ENCODE measurements at places on chromosomes 16 and 17.

DNA sequence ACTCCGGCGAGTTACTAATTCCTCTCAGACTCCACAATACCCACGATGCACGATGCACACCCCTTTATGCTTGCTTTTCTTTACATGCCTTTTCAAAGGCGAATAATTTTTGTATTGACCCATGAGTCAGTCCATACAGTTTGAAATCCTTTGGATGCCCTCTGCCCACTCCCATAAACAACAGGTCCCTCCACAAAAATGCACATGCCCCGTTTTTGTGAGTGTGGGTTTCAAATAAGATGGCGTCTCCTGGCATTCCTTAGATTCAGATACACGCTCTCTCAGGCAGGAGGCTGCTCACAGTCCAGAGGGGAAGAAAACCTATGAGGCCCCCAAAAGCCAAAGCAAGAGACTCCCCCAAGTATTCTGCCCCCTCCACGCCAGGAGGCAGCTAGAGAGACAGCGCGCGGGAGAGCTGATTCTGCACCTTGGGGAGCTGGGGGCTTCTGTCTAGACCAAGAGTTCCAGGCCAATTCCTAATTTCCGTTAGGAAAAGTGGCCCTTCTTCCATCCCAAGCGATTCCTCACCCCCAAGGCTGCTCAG is 19.6 kb upstream of the HOXB9 start:
- no peak for DNase-seq

GRCh38 chr16:63361032-63361624 is 1324.9 kb upstream of the CDH8 start:
- DNase-seq = no peak

GRCh38 chr17:74304184-74304583 is 21.8 kb upstream of the KIF19 start:
- DNase-seq = no peak

DNA sequence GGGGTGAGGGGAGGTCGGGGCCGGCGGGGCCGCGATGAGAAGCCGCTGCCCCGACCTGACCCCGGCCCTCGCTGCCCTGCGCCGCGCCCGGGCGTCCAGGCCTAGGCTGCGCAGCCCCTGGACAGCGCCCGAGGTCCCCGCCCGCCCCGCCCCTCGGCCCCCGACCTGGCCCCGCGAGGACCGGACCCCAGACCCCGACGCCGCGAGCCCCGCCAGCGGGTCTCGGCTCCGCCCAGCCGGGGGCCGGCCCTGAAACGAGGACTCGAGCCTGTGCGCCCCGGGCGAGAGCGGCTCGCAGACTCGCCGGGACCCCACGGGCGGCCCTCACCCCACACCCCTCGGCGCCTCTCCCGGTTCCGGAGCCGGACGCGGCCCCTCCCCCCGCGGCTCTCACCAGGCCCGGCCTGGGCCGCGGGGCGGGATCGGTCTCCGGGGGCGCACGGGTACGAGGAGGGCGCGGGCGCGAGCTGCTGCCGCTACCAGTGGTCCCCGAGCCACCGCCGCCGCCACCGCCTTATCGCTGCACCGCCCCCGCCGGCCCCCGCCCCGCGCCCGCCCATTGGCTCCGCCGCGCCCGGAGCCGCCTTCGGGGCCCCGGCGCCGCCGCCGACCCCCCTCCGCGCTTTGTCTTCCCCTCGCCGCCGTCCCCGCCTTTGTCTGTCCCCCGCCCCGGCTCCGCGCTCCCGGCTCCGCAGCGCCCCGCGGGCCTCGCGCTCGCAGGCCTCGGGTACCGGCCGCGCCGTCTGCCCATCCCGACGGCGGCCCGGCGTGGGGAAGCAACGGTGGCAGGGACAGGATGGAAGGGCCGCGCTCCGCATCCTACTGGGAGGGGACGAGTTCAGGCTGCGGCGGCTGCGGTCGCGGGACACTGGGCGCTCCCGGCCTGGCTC is at the start of gene LIMD2:
Gene LIMD2 (minus strand): TSS at position 488 of the 890 bp plus-strand sequence. CDS start 827 bp downstream, outside the sequence.
- DNase-seq = peak; percentile 77

- DNase-seq = no peak
Measured at GRCh38 chr17:77420804-77421629, 280.2 kb downstream of the SEC14L1 start.

- DNase-seq = no peak
Measured at GRCh38 chr16:69397821-69398521, 12.2 kb upstream of the TERF2 start.

DNA sequence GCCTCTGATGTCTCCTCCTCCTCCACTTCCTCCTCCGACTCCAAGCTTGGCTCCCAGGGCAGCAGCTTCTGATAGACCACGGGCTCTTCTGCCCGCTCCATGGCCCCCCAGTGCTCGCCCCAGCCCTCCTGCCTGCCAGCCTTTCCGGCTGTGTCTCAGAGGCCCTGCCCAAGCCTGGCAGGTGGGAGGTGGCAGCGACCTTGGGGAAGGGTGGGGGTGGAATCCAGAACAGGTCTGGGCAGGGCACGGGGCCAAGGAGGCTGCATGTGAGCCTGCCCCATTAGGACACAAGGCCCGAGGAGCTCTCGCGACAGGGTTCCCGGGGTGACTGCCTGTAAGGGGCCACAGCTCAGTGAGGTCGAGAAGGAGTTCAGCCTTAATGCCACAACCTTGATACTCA is at the start of gene GGT6:
Gene GGT6 (minus strand): TSS at position 157 of the 400 bp plus-strand sequence. CDS start 56 bp downstream, at position 101.
- no peak for DNase-seq

GRCh38 chr16:23185656-23186055 is 3.1 kb downstream of the SCNN1G start:
- no peak for DNase-seq

GRCh38 chr17:77857306-77857555 is 101.3 kb upstream of the TNRC6C start:
- no peak for DNase-seq

- no peak for DNase-seq
Measured at GRCh38 chr17:31588034-31588433, 196.6 kb downstream of the RAB11FIP4 start.

DNA sequence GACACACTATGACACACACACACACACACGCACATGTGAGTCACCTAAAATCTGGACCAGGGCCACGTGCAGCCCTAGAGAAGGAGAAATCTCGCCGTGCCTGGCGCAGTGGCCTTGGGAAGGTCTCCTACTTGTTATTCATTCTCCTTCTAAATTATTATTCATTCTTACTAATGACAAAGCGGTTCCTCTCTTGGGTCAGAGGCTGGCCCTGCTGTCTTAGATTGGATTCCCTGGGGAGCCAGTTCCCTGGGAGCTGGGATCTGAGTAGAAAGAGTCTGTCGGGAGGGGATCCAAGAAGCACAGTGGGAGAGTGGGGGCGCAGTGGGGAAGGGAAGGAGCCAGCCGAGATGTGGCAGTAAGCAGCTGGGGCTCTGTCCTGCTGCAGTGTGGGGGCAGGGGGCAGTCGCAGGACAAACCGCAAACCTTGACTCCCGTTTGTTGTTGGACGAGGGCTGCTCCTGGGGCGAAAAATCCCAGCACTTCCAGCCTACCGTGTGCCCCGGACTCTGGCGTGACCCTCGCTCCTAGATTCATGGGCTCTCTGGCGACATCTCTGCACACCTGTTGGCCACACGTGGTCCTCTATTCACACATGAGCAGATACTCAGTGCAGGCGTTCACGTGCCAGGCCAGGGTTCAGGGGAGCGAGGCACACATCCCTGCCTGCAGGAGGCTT is 18.7 kb upstream of the JPH3 start:
- no peak for DNase-seq

DNA sequence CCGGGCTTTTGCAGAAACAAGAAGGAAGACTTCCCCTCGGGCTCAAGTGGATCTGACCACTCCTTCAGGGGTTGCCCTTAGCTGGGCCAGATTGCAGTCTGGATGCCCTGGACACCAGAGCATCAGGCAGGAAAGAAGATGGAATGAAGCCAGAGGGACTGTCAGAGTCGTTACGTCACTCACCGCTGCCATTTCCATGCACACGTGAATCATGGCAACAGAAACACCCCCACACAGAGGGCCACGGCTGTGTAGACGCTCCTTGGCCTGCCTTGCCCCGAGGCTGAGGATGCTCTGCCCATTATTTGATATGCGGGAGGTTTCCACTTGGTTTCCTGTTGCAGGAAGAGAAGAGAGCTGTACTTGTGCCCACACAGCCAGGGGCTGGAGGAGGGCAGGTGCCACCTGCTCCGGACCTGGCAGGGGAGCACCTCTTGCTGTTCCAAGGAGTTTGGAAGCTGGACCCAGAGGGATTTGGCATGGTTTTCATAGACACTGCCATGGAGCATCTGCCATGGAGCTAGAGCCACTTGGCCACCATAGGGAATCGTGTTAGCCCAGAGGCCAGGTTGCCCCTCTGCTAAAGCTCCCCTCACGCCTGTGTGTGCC is 29.4 kb downstream of the RBFOX3 start:
- DNase-seq = no peak

- DNase-seq = no peak
Measured at GRCh38 chr16:17964196-17964595, 372.3 kb downstream of the NPIPA8 start.

DNA sequence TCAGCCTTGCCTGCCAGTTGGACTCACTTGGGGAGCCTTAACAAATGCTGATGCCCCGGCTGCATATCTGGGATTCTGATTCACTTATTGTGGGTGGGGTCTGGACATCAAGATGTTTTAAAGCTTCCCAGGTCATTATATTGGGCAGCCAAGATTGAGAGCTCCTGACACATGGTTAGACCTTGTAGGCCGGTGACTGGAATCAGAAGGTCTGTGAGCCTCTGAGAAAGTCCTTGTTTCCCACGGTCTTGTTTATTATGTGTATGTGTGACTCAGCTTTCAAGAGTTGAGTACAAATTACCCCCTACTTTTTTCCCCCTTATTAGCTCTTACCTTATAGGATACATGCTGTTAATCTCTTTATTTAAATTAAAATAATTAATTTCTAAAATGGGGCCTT is 103.5 kb downstream of the ABCC1 start:
- DNase-seq = no peak

DNA sequence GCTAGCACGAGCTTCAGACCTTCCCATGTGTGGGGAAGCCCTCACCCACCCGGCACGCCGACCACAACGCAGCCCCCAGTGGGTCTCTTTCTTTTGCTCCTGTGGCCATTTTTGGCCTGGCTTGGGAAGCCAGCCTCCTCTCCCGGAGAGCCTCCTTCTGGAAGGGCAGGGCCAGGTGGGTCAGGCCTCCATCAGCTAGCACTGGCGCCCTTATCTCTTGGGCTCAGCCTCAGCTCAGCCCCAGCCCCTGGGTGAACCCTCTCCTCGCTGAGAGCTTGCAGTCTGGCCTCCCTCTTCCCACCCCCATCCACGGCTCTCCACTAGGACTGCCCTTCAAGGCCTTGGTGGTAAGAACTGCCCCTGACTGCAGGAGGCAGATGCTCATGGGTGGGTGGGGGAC is 14.7 kb upstream of the JPH3 start:
- DNase-seq = no peak

DNA sequence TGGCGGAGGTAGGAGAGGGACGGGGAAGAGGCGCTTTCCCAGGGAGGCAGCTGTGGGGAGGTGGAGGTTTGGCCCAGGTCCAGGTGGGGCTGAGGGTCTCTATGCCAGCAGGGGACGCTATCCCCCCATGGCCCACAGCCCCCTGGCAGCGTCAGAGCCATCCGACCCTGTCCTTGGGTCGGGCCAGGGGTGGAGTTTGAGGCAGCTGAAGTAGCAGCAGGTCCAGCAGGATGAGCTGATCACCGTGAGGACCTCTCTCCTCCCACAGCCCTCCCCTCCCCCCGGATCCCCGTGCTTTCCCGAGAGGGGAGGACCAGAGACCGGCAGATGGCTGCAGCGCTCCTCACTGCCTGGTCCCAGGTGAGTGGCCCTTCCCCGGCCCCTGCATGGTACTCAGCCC is 3.2 kb downstream of the ZNF205 start:
- no peak for DNase-seq

- DNase-seq = no peak
Measured at GRCh38 chr17:63293323-63294075, 152.6 kb downstream of the CYB561 start.

DNA sequence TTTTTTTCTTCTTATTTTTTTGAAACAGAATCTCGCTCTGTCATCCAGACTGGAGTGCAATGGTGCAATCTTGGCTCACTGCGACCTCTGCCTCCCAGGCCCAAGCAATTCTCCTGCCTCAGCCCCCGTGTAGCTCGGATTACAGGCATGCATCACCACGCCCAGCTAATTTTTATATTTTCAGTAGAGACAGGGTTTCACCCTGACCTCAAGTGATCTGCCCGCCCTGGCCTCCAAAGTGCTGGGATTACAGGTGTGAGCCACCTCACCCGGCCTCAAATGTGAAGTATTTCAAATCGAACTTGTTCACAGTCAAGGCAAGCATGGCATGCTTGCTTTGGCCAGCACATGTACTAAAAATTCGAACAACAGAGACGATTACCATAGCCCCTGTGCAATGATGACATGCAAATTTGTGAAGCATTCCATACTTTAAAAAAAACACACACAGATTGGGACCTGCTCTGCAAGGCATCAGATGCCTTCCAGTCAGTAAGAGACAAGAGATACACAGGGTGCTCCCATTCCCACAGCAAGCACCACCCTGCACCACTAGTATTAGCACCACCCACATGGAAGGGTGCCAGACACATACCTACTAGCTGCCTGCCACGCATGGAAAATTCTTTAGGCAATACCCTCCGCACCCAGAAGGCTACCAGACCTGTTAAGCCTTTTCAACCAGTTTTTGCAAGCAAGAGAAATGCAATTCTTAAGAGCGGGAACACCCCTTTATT is 47.2 kb downstream of the ANKRD11 start:
- no peak for DNase-seq

DNA sequence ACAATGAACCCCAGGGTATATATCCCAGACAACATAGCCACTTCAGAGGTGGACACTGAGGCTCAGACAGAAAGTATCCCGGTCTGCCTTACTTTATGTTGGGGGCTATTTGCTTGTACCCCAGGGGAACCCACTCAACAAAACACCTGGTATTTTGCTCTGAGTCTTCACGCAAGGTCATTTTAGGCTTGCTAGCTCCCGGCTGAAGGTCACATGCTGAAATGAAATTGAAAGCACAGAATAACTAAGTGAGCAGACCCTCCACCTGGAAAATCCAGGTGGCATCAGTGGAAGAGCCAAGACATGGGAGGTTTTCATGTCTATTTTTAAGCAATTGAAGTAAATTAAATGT is 4.1 kb upstream of the KDM8 start:
- DNase-seq = no peak

GRCh38 chr17:64615028-64615677 is 47.0 kb downstream of the SMURF2 start:
- DNase-seq = no peak

GRCh38 chr16:22786691-22787090 is 27.3 kb upstream of the HS3ST2 start:
- no peak for DNase-seq

GRCh38 chr16:1363501-1364041 is 11.8 kb downstream of the GNPTG start:
- DNase-seq = peak; percentile 59

- DNase-seq = no peak
Measured at GRCh38 chr17:46790216-46790615, 28.3 kb downstream of the WNT3 start.

GRCh38 chr17:42017866-42018200 is 594 bp upstream of the DNAJC7 start:
- no peak for DNase-seq

- DNase-seq = no peak
Measured at GRCh38 chr16:69925311-69925710, 25.8 kb upstream of the CLEC18A start.

GRCh38 chr17:43468691-43469139 is 15.1 kb upstream of the DHX8 start:
- DNase-seq = no peak

- no peak for DNase-seq
Measured at GRCh38 chr17:63492940-63493339, 16.1 kb downstream of the ACE start.
